ENCODE measurements at places on chromosomes 11 and 22.

- DNase-seq, result no peak
Observed at GRCh38 chr11:44015624-44016007, 32.2 kb upstream of the ACCSL start.

DNA sequence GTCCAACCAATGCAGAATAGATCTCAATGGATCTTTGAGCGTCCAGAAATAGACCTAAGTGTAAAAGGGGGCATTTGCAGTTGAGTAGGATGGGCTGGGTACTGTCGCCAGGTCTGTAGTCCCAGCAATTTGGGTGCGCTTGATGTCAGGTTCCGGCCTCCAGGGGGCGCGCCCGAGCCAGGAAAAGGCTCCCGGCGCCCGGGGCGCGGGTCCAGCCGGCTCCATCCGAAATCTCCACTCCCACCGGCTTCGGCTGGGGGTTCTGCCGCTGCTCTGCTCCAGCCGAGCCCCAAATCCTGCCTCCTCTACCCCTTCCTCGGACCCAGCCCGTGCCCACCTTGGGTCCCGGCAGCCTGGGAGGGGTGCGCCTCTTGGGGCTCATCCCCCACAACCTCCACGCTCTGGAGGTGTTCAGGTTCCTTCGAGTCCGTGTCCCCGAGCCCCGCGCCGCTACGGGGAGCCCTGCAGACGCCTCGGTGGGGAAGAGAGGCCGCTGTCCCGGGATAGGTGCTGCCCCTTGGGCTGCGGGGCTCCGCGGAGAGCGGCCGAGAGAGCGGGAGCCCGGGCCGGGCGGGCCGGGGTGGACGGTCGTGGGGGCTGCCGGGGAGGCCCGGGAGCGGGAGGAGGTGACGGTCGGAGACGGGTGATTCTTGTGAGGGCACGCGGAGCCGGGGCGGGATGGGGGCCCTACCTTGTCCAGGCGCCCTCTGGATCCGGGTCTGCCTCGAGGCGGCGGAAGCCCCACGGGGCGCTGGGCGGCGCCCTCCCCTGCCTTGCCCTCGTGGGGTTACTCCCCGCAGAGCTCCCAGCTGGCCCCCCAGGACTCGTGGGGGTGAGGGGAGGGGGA is 13.0 kb upstream of the CYB5R3 start:
- DNase-seq, result peak; percentile 82

- DNase-seq, result peak; percentile 28
Observed at GRCh38 chr22:45009606-45010531, at the start of gene PHF21B. TSS of gene PHF21B (minus strand) at chr22:45010005. CDS start at chr22:45009549, 456 bp downstream.

DNA sequence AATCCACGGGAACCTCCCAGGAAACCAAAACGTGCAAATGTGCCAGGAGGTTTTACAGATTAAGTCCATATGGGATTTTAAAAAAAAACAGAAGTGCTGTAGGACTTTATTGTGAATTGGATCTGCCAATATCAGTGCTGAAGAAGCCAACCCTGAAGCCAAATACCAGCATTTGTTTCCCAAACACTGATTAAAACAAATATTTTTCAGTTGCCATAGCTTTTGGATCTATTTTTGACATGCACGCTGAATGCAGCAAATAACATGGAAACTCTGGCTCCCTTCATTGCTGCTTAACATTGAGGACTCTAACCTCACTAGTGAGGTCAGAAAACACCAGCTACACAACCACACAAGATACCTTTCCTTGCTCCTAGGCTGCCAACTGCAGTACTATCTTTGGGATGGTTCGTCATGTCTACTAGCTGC is 28.4 kb upstream of the SIK2 start:
- no peak for DNase-seq

GRCh38 chr11:122045181-122045586 is 70.8 kb downstream of the BLID start:
- DNase-seq, result no peak

DNA sequence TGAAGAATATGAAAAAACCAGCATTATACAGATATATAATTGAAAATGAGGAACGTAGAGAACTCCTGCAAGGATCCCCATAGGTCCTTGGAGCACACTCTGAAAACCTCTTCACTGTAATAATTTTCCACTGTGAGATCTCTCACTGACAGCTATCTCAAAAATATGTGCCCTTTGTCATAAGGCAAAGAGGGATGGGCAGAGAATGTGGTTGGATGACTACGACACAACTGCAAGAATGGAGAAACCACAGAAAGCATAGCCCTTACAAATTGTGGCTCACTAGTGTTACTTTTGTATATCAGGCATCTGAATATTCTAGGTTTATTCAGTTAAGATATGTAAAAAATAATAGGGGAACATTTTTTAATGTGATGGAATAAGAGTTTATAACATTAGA is 7.9 kb upstream of the CTSC start:
- peak; percentile 70 for DNase-seq

DNA sequence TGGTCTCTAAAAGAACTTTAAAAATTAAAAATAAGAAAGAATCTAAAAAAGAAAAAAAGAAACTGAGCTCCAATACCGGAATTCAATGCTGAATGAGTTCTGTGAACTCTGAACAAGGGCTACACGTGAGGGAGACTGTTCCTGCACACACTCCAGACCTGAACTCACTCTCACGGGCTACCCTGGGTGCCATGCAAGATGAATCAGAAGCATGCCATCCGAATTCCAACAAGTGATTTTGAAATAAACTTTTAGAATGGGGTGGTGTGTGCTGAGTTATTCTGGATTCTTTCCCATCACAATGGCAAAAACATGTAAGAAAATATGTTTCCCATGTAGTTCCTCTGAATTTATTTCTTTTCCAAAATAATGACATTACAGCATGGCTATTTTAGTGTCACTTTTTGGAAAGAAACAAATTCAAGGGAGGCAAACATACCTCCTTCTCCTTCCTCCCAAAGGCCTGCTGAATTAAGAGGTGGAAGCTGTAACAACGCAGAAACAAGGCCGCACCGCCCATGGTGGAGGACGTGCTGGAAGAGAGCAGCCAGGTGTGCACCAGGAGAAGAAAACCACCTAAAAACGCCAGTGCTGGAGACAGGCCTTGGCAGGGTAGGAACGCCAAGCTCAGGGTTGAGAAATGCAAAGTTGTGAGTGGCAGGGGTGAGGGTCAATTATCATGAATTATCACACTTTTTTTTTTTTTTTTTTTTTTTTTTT is 63.2 kb upstream of the ARFGAP3 start:
- DNase-seq, result no peak

GRCh38 chr22:19905347-19906276 is 36.0 kb upstream of the COMT start:
- DNase-seq, result no peak

DNA sequence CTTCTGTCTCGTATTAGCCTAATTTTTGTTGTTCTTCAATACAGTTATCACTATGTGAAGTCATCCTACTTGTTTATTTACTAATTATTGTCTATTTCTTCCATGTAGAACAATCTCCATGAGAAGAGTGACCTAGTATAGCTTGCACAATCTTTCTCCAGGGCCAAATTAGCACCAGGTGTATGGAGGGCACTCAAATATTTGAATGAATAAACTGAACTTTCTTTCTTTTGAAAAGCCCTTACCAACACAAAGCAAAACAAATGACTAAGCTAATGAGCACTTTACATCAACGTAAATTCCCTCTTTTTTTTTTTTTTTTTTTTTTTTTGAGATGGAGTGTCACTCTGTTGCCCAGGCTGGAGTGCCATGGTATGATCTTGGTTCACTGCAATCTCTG is 34.2 kb downstream of the ABTB2 start:
- no peak for DNase-seq

- no peak for DNase-seq
Observed at GRCh38 chr11:3815845-3816244, 7.5 kb downstream of the PGAP2 start.

DNA sequence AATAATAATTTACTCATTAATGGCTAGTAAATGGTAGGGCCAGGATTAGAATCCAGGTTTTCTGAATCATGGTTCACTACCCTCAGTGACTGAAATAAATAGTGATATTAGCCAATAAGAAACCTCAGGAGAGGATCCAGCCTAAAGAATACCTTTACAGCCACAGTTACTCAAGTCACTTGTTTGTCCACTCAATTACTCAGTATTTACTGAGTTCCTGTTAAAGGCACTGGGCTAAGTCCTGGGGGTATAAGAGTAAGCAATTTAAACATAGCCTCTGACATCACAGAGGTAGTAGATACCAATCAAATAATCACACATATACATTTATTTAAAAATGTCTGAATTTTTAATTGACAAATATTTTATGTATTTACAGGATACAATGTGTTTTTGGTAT is 56.8 kb upstream of the GAB2 start:
- no peak for DNase-seq

GRCh38 chr11:2385156-2386151 is 8.3 kb downstream of the CD81 start:
- no peak for DNase-seq

- no peak for DNase-seq
Observed at GRCh38 chr22:31715147-31715778, 34.7 kb downstream of the PRR14L start.

DNA sequence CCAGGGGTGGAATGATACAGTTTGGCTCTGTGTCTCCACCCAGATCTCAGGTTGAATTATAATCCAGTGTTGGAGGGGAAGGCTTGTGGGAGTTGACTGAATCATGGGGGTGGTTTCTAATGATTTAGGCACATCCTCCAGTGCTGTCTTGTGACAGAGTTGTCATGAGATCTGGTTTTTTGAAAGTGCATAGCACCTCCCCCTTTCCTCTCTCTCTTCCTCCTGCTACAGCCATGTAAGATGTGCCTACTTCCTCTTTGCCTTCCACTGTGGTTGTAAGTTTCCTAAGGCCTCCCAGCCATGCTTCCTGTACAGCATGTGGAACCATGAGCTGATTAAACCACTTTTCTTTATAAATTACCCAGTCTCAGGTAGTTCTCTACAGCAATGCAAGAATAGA is 45.1 kb downstream of the THAP12 start:
- no peak for DNase-seq

- no peak for DNase-seq
Observed at GRCh38 chr11:8386134-8386864, 122.6 kb upstream of the LMO1 start.

GRCh38 chr11:38796281-38796680 is 2198.2 kb upstream of the RAG2 start:
- DNase-seq, result no peak

DNA sequence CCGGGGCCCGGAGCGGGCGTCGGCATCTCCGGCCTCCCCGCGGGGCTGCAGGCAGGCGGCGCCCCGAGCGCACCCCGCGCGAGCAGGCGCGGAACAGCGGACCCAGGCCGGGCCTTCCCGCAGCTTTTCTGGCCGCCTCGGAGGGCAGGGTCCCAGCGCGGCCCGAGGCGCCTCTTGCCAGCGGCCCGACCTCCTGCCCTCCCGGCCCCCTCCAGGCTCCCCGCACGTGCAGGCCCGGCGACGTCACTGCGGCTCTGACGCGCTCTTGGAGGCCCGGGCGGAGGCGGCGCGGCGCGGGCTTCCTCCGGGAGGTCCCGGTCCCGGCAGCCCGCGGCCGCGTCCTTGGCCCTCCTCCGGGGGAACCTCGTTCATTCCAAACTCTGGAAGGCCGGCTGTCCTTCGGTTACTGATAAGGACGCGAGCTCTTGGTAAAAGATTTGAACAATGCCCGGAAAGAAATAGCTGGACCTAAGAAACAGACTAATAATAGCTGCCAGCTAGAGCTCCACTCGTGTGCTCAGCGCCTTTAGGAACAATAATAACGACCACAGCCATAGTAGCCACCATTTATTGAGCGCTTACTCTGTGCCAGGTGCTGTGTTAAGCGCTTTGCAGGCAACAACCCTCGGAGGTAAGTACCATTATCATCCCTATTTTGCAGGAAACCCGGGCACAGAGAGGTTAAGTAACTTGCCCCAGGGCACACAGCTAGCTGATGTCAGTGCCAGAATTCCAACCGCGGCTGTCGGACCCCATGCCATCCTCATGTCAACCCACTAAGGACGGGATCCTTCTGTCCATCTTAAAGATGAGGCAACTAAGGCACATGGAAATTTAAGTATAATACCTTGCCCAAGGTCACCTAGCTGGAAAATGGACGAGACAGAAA is 39.1 kb upstream of the CREB3L1 start:
- DNase-seq, result peak; percentile 78

DNA sequence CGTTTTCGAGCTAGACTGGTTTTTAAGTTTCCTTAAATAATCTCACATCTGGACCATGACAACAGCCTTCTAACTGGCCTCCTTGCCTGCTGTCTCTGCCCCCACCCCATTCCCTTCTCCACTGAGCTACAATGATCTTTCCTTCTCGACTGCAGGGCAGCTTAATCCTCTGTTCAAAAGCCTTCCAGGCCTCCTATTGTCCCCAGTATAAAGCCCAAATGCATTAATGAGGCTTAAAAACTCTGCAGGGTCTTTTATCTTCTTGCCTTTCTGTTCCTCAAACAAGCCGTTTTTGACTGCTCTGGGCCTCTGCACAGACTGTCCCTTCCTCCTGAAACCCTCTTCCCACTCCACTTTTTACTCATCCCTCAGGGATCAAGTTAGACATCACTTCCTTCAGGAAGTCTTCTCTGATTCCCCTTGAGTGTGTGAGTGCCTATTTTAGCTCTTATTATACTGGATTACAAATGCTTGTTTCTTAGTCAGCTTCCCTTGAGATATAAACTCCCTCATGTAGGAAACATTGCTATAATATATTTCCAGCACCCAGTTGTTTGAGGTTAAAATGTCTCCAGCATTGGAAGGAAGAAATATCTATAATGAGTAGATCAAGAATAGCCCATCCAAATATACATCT is 23.6 kb upstream of the PAMR1 start:
- DNase-seq, result no peak

DNA sequence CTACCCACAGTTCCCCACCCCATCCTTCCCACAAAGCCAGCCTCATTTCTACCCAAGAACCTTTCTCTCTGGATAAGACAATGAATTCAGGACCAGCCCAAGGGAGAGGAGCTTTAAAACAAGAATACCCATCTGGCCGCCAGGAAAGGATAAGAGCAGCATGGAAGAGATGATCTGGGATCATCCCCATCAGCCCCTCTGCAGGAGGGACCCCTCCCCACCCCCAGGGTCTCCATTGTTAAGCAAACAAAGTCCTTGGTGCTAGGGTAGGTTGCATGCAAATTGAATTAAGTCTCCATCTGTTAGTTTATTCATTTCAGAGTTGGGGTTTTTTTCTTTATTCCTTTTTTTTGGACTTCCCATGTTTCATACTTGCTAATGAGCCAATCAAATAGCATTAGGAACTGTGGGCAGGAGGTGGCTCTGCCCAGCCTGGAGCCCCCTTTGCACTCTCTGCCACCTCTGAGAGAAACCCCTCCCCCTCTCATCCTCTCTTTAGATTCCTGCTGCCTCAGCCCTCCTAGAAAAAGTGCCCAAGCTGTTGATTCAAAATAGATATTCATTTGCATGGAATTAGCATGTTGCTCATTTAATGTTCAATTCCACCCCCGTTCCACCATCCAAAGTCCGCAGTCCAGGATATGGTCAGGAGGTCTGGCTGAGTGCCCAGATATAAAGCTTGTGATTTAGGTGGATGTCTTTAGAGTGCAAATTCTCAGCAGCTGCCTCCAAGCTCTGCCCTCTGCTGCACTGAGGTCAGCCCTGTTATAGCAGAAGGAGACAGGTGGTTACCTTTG is 138.5 kb upstream of the NCAM1 start:
- no peak for DNase-seq

GRCh38 chr11:17722000-17722643 is 2.8 kb downstream of the MYOD1 start:
- no peak for DNase-seq

Measured in activated CD4-positive, alpha-beta T cell treated with anti-CD3 and anti-CD28 coated beads, Interleukin-10, Interleukin-2, amounts not matched to agents 100 ng/mL and 50 ng/mL, durations not matched to agents 16 hours and 8 hours (primary cell).